ENCODE measurements at places on chromosomes 5 and 9. TPM values are rescaled to one million over a fixed set of nuclear protein-coding genes. Genes with fewer than 3 reads are reported as not detected.

PCDHGA2 gene
- 0.33 TPM for total RNA-seq

MLANA gene
- not detected for total RNA-seq

PKN3 gene
- total RNA-seq = 5.9 TPM

CCL27 gene
- total RNA-seq = 0.84 TPM

ECM2 gene
- total RNA-seq = 0.16 TPM

PPP1R2B gene
- total RNA-seq = not detected

IRX2 gene
- total RNA-seq = 32.6 TPM

TMCO6 gene
- total RNA-seq = 21.0 TPM

ANKDD1B gene
- 1.5 TPM for total RNA-seq

LIFR gene
- 62.4 TPM for total RNA-seq

C5orf52 gene
- not detected for total RNA-seq

RLN1 gene
- total RNA-seq = 0.80 TPM

RNF183 gene
- total RNA-seq = 0.53 TPM

GPR21 gene
- 3.7 TPM for total RNA-seq

SNCAIP gene
- 113 TPM for total RNA-seq

ITGA1 gene
- total RNA-seq = 8.3 TPM

AFF4 gene
- 117 TPM for total RNA-seq

TAF11L10 gene
- not detected for total RNA-seq

NEURL1B gene
- 11.7 TPM for total RNA-seq

TAS2R1 gene
- total RNA-seq = not detected

OTULINL gene
- total RNA-seq = 3.0 TPM

SLC6A3 gene
- total RNA-seq = 0.04 TPM

DMRT3 gene
- 2.5 TPM for total RNA-seq

SLC22A4 gene
- total RNA-seq = 2.2 TPM

PLK2 gene
- total RNA-seq = 531 TPM

FOXD4L3 gene
- 0.25 TPM for total RNA-seq

SUSD1 gene
- 25.8 TPM for total RNA-seq

CDH18 gene
- 3.7 TPM for total RNA-seq

PLPPR1 gene
- 1.2 TPM for total RNA-seq

PDE6A gene
- 0.18 TPM for total RNA-seq

BARHL1 gene
- 0.11 TPM for total RNA-seq
